Stimulated activated CD8-positive, alpha-beta memory T cell treated with anti-CD3 and anti-CD28 coated beads, Interleukin-4, amount 100 ng/mL, for 4 hours (primary cell): ENCODE measurements at places on chromosomes 3 and 15.

- DNase-seq, result no peak
Measured at GRCh38 chr3:149299938-149300801, 33.3 kb downstream of the TM4SF18 start.

- no peak for DNase-seq
Measured at GRCh38 chr3:9408061-9408460, 10.6 kb downstream of the SETD5 start.

DNA sequence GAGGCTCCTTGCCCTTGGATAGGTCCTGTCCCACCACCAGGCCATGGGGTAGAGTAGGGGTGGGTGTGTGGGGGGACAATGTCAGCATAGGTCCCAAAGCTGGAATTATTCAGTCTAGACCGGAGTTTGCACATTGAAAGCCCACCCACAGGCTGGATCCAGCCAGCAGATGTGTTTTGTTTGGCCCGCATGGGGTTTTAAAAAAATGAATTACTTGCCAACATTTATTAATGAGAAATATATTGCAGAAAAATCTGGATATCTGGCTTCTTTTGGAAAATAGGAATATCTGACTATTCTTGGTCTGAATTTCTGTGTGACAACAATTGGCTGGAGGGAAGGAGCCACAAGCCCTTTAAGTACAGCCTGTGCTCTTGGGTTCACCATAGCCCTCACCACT lies 17.3 kb upstream of the LRIG1 start:
- DNase-seq, result no peak

DNA sequence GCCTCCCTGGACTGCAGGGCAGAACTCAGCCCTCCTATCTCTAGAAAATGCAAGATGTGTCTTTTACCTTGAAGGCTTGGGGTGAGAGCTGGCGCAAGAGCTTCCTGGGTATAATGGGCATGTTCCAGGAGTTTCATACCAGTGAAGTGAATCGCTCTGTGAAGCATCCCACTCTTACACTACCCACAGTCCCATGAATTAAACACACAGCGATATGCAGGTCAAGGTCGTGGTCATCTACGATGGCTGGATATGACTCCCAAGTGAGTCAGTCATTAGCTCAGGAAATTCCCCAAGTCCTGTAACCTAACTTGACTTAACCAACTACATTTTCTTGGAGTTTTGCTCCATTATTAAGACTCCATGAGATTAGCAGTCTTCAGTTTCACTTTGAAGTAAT lies 439.7 kb downstream of the NTRK3 start:
- no peak for DNase-seq

GRCh38 chr15:70264738-70265465 lies 167.2 kb upstream of the TLE3 start:
- DNase-seq, result no peak

DNA sequence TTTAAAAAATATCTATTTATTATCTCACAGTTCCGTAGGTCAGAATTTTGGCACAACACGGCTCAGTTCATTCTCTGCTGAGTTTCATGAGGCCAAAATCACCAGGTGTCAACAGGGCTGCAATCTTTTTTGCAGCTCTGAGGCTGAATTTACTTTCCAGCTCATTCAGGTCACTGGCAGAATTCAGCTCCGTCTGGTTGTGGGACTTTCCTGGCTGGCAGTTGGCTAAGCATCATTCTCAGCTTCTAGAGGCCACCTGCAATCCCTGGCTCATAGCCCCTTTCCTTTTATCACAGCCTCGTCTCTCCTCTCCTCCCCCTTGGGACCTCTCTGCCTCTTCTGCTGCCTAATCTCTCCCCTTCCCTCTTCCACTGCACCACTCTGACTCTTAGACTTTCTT lies 174.0 kb upstream of the WNT5A start:
- no peak for DNase-seq

- DNase-seq, result no peak
Measured at GRCh38 chr15:78077053-78077870, at the start of gene TBC1D2B. TSS of gene TBC1D2B (minus strand) at chr15:78077711. CDS start at chr15:78077652, 59 bp downstream.

DNA sequence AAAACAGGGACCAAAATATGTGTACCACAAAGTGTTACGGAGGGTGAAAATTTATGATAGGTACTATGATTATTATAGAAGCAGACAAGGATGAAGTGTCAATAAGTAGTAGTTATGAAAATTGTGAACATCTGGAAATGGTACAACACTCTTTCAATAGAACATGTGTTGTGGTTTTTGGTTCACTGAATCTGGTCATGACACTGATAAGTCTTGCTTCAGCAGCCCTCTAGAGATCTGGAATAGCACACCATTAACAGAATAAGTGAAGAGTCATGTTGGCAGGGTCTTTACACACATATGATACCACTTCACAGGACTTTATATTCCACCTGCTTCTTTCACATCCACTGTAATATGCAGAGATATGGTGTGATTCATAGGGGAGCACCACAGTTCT lies 985.2 kb upstream of the SEMA6D start:
- no peak for DNase-seq

DNA sequence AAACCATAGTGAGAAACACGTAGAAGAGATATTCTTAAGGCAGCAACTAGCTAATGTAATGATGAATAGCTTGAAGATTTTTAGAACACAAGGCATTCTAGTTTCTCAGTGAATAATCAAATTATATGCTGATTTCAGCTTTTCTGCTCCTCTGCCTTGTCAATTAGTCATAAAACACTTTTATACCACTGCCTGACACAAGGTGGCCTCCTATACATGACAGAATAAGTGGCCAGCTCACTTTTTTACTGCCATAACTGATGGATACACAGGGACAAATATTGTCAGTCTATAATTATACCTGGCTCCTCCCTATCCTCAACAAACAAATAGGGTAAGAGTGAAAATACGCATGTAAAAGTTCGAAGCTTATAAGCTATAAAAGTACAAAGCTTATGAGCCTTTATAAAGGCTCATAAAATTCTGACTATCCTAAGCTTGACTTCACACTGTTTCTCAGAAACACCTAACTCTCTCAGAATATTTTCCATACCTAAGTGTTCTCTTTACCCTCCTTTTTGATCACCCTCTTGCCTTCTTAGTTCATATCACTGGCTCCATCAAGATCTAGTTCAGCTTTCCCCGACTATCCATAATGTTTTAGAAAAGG lies 81.6 kb downstream of the HERC1 start:
- DNase-seq, result peak; percentile 6

DNA sequence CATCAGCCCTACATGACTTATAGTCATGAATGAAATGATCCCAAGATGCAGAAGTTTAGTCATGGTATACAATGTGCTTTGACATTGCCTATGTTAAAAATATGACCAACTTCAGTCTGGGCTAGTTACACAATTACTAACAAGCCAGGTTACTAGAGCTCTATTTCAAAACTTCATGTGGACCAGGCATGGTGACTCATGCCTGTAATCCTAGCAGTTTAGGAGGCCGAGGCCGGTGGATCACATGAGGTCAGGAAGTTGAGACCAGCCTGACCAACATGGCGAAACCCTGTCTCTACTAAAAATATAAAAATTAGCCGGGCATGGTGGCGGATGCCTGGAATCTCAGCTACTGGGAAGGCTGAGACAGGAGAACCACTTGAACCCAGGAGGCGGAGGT lies 613.0 kb downstream of the CADM2 start:
- no peak for DNase-seq

DNA sequence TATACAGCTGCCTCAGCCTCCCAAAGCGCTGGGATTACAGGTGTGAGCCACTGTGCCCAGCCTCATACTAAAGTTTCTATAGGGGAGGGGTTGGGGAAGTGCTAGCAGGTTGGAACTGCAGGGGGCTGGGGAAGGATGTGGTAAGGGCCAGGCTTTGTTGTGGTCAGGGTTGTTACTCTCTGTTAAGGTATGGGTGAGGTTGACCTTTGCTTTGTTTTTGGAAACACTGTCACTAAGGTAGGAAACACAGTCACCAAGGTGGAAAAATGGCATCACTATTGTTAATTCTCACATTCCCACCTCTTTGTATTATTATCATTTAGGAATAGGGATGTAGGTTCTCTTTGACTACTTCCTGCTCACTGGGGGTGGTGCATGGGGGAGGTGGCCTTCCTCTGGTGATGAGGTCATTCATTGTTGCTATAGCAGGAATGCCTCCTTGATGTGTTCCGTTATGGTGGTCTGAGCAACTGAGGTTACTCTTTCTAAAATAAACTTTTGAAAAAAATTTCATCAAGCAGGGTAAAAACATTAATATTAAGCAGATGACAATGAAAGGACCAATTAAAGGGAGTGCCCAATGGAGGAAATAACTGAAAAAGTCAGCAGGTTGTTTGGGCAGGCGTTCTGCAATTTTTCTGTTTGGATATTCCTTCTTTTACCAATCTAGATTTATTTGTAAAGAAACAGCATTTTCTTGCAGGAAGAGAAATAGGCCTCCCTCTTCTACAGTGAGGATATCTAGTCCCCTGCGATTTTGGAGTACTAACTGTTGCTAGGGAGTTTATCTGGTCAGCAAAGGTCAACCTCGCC lies 150.5 kb downstream of the WDR76 start:
- DNase-seq, result no peak

- DNase-seq, result no peak
Measured at GRCh38 chr15:32704395-32704981, 13.3 kb upstream of the GREM1 start.

GRCh38 chr3:189192725-189193124 lies 21.0 kb downstream of the TPRG1 start:
- DNase-seq, result no peak

DNA sequence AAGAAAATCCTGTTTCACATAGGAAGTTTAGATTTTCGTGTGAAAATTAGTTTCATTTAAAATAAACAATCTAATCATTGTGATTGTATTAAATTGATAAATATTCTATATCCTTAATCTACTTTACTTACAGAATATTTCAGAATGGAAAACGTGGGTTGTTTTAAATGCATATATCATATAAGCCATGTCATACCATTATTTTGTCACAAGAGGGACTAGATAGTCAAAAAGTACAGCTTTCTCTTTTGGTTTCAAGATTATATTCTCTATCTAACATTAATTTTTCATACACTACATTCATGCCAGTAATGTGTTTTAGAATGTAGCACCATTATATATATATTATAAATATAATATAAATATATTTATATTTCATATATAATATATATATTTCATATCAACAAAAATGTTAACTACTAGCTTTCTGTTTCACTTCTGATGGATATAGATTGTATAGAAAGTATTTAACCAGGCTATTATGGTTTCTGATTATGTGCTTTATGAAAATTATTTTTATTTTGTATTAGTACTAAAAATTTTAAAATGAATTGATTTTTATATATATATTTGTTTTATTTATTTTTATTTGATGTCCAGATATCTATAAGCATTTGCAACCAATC lies 45.3 kb downstream of the OSTN start:
- no peak for DNase-seq

DNA sequence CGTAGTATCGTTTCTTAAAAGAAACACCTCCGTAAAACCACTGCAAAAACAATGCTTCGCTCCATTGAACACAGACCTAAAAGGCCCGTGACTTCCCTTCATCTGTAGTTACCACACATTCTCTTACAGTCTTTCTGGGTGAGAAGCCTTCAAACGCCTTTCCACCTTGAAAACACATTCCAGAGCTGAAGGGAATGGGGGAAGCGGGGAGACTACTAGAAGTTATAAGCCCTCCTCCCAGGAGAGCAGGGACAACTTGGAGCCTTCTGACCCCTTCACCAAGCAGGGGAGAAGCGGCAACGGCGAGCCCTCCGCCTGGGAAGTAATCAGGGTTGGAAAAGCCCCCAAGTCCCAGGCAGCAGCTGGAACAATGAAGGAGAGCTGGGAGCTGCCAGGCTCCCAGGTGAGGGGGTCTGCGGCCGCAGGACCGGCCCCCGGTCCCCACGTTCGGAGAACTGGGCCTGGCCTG lies 461 bp downstream of the SECISBP2L start:
- DNase-seq, result no peak

DNA sequence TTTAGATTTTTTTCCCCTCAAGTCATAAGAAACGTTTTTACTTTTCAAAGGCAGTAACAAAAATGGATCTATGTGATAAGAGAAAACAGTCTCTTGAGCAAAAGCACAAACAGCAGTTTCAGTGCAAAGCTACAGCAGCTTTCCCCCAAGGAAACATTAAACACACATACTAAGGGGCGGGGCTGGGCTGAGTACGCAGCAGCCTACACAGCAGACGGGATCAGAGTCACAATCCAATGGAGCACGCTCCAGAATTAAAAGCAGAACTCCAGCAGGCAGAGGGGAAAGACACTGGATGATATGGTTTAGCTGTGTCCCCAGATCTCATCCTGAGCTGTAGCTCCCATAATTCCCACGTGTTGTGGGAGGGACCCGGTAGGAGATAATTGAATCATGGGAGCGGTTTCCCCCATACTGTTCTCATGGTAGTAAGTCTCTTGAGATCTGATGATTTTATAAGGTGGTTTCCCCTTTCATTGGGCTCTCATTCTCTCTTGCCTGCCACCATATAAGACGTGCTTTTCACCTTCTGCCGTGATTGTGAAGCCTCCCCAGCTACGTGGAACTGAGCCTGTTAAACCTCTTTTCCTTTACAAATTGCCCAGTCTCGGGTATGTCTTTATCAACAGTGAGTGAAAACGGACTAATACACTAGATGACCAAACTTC lies 116.2 kb upstream of the SLCO3A1 start:
- DNase-seq, result no peak

GRCh38 chr15:81156324-81156723 lies 22.3 kb downstream of the CFAP161 start:
- no peak for DNase-seq
